ENCODE measurements at places on chromosomes 2 and 18. TPM values are rescaled to one million over a fixed set of nuclear protein-coding genes. Genes with fewer than 3 reads are reported as not detected.

- no peak overlapping the region for H3K4me3 ChIP-seq
- H3K27me3 ChIP-seq: no peaks in the 10 kb centered on the region
- no peak overlapping the region for H3K27ac ChIP-seq
- peaks cover 8% of the 10 kb centered on the region for H3K4me1 ChIP-seq
- H3K36me3 ChIP-seq: no peaks in the 10 kb centered on the region
- DNase-seq: no peak
These were observed 35.4 kb downstream of the INSIG2 start for GRCh38 chr2:118123561-118124232.

DNA sequence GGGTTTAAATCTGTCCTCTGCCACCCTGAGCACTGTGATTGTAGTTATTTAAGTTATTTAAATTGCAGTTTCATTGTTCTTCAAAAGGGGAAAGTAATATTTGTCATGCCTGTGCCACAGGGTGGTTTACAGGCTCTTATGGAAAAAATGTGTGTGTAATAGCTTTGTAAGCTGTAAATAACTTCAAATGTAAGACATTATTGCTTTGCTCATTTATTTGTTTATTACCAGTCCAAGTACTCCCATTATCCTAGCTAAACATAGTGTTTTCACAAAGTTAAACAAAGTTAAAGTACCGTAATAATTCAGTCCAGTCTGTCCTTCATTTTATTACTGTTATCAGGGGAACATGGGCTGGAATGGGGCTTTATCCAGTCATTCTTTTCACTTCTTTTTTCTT lies 43.4 kb upstream of the IGFBP2 start:
- peaks cover 29% of the 10 kb centered on the region for H3K4me1 ChIP-seq
- DNase-seq: no peak
- no peak overlapping the region for H3K4me3 ChIP-seq
- peaks cover 3% of the 10 kb centered on the region for H3K27me3 ChIP-seq
- peaks cover 7% of the 10 kb centered on the region for H3K36me3 ChIP-seq
- no peak overlapping the region for H3K27ac ChIP-seq

BOLL gene
- not detected for total RNA-seq

DNA sequence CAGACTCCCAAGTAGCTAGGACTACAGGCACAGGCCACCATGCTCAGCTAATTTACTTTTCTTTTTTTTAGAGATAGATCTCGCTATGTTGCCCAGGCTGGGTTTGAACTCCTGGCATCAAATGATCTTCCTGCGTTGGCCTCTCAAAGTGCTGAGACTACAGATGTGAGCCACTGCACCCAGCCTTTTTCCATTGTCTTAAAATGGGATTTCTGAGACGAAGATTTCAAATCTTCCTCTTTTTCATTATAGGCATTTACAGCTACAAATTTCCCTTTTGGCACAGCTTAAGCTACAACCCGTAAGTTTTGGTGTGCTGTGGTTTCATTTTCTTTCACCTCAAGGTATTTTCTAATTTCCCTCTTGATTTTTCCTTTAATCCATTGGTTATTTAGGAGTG lies 8.6 kb downstream of the GNLY start:
- H3K27ac ChIP-seq: no peak overlapping the region
- no peaks in the 10 kb centered on the region for H3K36me3 ChIP-seq
- no peak overlapping the region for H3K4me3 ChIP-seq
- no peak for DNase-seq

- H3K27ac ChIP-seq: no peak overlapping the region
- peaks cover 11% of the 10 kb centered on the region for H3K4me1 ChIP-seq
- H3K36me3 ChIP-seq: peaks cover 18% of the 10 kb centered on the region
These were observed 4.4 kb downstream of the ANKRD23 start for GRCh38 chr2:96839293-96839874.

DNA sequence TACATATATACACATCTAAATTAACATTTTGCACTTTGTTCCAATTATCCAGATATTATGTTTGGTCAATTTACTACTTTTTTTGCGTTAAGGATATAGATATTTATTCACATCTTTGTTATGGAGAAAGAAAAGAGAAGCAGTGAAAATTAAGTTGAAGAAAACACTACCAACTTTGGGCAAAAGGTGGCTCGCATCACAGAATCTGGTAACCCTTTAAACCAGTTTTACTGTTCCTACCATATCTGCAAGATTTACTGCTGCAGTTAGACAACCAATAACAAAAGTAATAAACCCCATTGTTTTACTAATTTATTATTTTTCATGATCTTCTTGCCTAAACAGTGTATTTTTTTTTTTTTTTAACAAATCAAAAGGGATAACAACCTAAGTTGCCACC lies 53.6 kb downstream of the SMAD2 start:
- H3K4me1 ChIP-seq: peaks cover 34% of the 10 kb centered on the region
- H3K27me3 ChIP-seq: no peaks in the 10 kb centered on the region
- H3K4me3 ChIP-seq: no peak overlapping the region
- no peak overlapping the region for H3K27ac ChIP-seq

DNAH7 gene
- total RNA-seq: 0.23 TPM

DNA sequence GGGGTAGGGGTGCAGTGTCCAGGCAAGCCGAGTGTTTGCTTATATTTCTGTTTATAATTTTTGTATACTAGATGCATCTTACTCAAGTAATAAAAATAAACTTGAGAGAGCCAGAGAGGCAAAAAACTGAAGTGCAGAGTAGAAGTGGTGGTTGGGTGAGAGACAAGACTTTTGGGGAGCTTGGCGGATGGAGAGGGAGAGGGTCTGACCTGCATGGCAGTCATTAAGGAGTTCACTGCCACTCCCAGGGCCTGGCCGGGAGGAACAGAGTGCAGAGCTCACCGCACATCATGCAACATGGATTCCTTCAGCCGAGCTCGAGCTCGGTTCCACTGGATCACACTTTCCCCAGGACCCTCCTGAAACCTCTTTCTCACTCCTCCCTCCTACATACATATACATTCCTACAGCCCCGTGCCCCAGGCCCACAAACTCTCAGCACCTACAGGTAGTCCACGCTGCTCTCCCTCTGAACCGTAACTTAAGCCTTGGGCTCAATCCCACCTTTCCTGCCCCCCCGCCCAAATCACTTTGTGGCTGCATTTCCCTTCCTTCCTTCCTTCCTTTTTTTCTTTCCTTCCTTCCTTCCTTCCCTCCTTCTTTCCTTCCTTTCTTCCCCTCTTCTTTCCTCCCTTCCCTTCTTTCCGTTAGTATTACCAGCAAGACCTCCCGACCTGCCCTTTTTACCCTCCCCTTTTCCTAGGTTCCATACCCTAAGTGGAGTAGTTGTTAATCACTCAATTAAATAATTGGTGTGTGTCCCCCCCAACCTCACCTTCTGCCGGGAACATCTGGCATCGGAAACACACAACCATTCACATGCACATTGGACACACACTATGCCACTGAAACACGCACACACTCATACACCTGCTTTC lies 37.1 kb upstream of the ATP6V1B1 start:
- H3K36me3 ChIP-seq: no peaks in the 10 kb centered on the region
- H3K4me3 ChIP-seq: peak overlapping the region; percentile 26
- H3K4me1 ChIP-seq: peaks cover 59% of the 10 kb centered on the region
- H3K27me3 ChIP-seq: peaks cover 100% of the 10 kb centered on the region
- peak; percentile 58 for DNase-seq

DNA sequence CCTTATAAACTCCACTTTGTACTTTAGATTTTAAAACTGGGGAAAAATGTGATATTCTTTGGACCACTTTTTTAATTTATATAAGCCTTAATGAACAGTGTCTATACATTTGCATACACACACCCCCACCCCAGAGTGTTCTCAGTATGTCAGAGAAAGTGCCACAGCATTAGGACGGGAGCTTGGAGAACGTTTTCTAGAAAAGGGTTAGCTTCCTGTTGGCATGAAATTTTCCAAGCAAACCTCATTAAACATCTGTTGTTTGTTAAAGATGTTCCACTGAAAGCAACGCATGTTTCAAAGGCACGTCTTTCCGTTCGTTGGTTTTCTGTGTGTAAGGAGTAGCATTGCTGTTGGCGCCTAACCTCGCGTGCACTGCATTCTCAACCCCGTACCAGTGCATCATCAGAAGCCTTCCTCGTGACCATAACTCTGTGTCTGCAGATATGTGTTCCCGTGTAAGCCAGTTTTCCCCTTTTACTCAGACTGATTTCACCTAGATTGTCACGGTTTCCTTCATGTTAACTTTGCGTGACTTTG lies 228.5 kb downstream of the ALPK2 start:
- DNase-seq: no peak
- H3K27ac ChIP-seq: no peak overlapping the region
- no peaks in the 10 kb centered on the region for H3K27me3 ChIP-seq
- H3K4me3 ChIP-seq: no peak overlapping the region

CCL20 gene
- not detected for total RNA-seq

COL4A3 gene
- total RNA-seq: 1.1 TPM

GRCh38 chr2:134193006-134193405 lies 60.9 kb upstream of the MGAT5 start:
- peaks cover 36% of the 10 kb centered on the region for H3K4me1 ChIP-seq
- DNase-seq: no peak
- no peaks in the 10 kb centered on the region for H3K27me3 ChIP-seq
- no peak overlapping the region for H3K27ac ChIP-seq

- peaks cover 7% of the 10 kb centered on the region for H3K4me1 ChIP-seq
- no peak for DNase-seq
- H3K27ac ChIP-seq: peak overlapping the region; percentile 66
- peaks cover 48% of the 10 kb centered on the region for H3K36me3 ChIP-seq
- H3K27me3 ChIP-seq: no peaks in the 10 kb centered on the region
These were observed 67.3 kb downstream of the NTSR2 start for GRCh38 chr2:11602563-11603204.

DNA sequence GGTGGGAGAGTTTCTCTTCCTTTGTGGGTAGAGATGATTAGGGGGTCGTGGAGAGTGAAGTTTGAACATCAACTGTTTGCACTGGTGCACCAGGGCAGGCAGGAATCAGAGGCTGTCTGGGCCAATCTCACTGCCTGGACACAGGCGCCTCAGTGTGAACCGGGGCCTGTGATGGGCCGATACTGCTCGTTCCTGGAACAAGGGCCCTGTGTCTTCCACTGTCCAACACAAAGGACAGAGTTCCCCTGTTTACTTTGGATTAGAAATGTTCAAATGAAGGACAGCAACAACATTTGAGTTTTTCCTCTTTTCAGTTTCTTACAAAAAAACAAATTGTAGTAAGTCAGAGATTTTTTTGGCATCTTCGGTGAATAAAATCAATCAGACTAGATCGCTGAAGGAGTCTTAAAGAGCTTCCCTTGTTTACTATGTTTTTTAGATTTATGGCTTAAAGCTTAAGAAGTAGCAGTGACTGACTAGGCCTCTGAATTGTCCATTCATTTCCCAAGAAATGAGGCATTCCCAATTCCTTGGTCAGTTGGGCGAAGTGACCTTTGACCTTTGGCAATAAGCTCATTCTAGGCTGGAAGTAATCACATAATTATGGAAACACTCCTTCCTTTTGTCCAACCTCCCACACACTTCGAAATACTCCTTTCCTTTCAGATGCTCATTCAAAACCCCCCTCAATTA lies 11.6 kb upstream of the TGFA start:
- no peak overlapping the region for H3K27ac ChIP-seq
- H3K4me3 ChIP-seq: no peak overlapping the region
- no peak for DNase-seq
- peaks cover 8% of the 10 kb centered on the region for H3K4me1 ChIP-seq

DNA sequence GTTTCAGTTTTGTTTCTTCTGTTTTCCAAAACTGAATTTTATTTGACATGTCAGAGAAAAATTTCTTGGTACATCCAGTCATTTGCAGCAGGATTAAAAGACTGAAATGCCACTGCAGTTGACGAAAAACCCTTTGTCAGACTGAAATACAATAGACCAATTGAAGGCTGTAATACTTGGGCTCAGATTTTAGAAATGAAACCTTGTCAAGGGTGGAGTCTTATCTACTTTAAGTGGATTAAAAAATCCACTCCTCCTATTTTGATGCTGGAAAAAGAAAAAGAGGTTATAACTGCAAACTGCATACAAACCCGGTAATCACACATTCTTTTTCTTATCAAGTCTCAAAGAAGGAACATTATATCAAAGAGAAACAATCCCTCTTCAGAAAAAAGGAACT lies 80.2 kb upstream of the NEUROD1 start:
- H3K27me3 ChIP-seq: no peaks in the 10 kb centered on the region
- no peak overlapping the region for H3K27ac ChIP-seq
- 0 out of 2 replicates have a peak, but pooled peaks cover 2% of the 10 kb centered on the region for H3K4me1 ChIP-seq

GRCh38 chr2:180394305-180394704 lies 387.2 kb upstream of the CWC22 start:
- H3K4me1 ChIP-seq: no peaks in the 10 kb centered on the region
- no peak overlapping the region for H3K27ac ChIP-seq
- no peak overlapping the region for H3K4me3 ChIP-seq

- H3K27me3 ChIP-seq: no peaks in the 10 kb centered on the region
- H3K27ac ChIP-seq: no peak overlapping the region
- H3K4me3 ChIP-seq: no peak overlapping the region
- peaks cover 4% of the 10 kb centered on the region for H3K36me3 ChIP-seq
- no peak for DNase-seq
- H3K4me1 ChIP-seq: peaks cover 6% of the 10 kb centered on the region
These were observed 103.1 kb upstream of the APCDD1 start for GRCh38 chr18:10351219-10351818.

- no peaks in the 10 kb centered on the region for H3K27me3 ChIP-seq
- no peaks in the 10 kb centered on the region for H3K36me3 ChIP-seq
- peaks cover 12% of the 10 kb centered on the region for H3K4me1 ChIP-seq
- no peak for DNase-seq
These were observed 179.3 kb downstream of the C1D start for GRCh38 chr2:67883316-67884087.

TCF4 gene
- total RNA-seq: 100 TPM

- H3K27me3 ChIP-seq: no peaks in the 10 kb centered on the region
- H3K4me1 ChIP-seq: peaks cover 70% of the 10 kb centered on the region
- peaks cover 25% of the 10 kb centered on the region for H3K36me3 ChIP-seq
- peak overlapping the region; percentile 28 for H3K27ac ChIP-seq
- no peak overlapping the region for H3K4me3 ChIP-seq
- DNase-seq: no peak
These were observed 62.5 kb downstream of the TGOLN2 start for GRCh38 chr2:85265304-85265703.

ZEB2 gene
- total RNA-seq: 0.46 TPM

GRCh38 chr2:162030363-162031190 lies 43.4 kb downstream of the DPP4 start:
- H3K27me3 ChIP-seq: no peaks in the 10 kb centered on the region
- peaks cover 36% of the 10 kb centered on the region for H3K4me1 ChIP-seq
- no peak overlapping the region for H3K27ac ChIP-seq
- peaks cover 5% of the 10 kb centered on the region for H3K36me3 ChIP-seq
- H3K4me3 ChIP-seq: no peak overlapping the region

GRCh38 chr2:217740756-217741155 lies 262.0 kb downstream of the TNS1 start:
- no peaks in the 10 kb centered on the region for H3K27me3 ChIP-seq
- no peak overlapping the region for H3K4me3 ChIP-seq
- no peaks in the 10 kb centered on the region for H3K4me1 ChIP-seq
- H3K27ac ChIP-seq: no peak overlapping the region
- no peaks in the 10 kb centered on the region for H3K36me3 ChIP-seq
- no peak for DNase-seq

GRCh38 chr2:229392196-229392595 lies 121.1 kb upstream of the PID1 start:
- no peak overlapping the region for H3K4me3 ChIP-seq
- H3K27ac ChIP-seq: no peak overlapping the region
- no peaks in the 10 kb centered on the region for H3K27me3 ChIP-seq
- H3K4me1 ChIP-seq: peaks cover 23% of the 10 kb centered on the region

UGT1A5 gene
- not detected for total RNA-seq

Measured in WTC11 (cell line).